ENCODE measurements at places on chromosomes 11 and 22.

DNA sequence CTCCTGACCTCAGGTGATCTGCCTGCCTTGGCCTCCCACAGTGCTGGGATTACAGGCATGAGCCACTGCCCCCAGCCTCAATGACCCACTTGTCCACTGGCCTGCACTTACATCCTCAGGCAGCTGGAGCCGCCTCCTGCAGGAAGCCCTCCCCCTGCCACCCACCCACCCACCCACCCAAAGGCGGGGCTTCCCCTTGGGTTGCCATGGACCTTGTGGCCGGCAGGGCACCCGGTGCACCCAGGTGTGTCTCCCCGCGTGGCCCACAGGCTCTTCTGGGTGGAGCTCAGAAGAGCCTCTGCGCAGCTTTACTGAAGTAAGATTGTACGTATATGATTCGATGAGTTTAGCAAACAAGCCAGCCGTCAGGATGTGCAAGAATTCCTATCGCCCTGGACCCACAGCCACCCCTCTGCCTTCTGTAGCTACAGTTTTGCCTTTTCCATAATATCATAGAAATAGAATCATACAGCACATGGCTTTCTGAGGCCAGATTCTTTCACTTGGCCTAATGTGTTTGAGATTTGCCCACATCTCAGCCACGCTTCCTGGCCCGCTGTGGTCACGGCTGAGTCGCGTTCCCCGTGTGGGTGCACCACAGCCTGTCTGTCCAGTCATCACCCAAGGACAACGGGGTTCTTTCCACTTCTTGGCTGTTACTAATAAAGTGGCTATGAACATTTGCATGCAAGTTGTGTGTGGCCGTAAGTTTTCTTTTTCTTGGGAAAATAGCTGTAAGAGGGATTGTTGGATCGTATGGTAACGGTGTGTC, 5.3 kb upstream of the BRSK2 start:
- no peak for DNase-seq

DNA sequence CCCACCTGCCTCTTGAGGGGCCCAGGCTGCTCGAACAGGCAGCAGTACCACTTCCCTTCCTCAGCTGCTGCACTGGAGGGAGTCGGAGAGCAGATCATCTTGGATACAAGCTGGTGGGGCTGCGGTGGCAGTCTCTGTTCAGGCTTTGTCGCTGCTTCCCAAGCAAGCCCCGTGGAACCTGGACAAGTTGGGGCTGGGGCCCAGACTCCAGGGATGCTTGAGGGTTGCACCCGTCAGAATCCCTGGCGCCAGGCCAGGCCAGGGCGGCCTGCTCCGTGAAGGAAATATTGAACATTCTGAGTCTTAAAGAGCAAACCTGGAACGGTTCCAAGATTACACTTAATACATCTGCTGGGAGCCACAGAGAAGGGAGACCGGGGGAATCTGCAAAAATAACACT, 310.1 kb upstream of the SORL1-AS1 start:
- peak; percentile 32 for DNase-seq

DNA sequence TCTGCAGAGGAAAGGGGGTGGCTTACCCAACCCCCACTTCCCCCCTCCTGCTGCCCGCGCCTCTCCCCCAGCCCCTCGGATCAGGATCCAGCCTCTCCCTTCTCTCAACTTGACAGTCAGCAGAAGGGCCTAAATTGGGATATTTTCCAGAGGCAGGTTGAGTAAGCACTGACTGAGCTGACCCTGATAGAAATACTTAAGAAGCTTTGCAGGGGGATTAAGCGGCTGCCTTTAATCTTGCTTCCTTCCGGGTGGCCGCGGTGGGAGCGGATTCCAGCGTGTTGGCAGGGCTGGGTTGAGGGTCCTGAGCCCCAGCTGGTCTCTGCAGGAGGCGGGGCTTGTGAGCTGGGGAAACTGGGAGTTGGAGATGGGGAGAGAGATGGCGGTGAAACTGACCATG, 445.2 kb downstream of the NTM start:
- DNase-seq = no peak

GRCh38 chr11:16606784-16607674, 131.4 kb upstream of the C11orf58 start:
- DNase-seq = no peak

GRCh38 chr11:118438314-118438931, 2.1 kb downstream of the KMT2A start:
- peak; percentile 50 for DNase-seq

- no peak for DNase-seq
Observed at GRCh38 chr11:48029681-48030290, 49.4 kb downstream of the PTPRJ start.

GRCh38 chr11:44361813-44362212, 51.9 kb upstream of the ALX4 start:
- DNase-seq = no peak

DNA sequence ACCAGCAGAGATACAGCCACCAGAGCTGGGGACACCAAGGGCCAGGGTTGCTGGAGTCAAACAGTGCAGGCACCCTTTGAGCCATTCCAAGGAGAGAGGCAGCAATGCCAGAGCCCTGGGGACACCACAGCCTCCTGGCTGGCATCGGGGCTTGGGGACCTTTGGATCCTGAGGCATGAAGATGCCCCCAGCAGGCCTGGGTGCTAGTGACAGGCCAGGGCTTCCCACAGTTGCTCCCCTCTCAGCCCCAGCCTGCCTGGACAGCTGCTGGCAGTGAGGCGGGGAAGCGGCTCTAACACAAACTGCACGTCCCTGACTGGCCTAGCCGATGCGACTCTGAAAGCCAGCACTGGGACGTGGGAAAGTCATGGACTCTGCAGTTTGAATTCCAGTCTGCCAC, 2.7 kb downstream of the CD5 start:
- DNase-seq = no peak

DNA sequence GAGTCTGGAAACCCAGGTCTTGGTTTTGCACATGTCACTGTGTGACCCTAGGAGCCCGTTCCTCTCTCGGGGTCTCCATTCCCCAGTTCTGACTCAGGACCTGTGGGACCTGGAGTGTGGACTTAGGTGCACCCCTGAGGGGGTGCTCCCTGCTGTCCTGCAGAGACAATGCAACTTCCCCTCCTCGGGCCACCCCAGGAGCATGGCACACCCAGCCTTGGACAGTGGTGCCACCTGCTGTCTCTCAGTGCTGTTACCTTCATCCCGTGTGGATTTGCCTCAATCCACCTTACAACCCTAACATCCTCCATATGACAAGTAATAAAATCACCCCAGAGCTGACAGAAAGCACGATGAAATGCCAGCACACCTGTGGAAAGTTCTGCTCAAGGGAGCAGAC, 27.5 kb upstream of the CRYBB3 start:
- peak; percentile 48 for DNase-seq

DNA sequence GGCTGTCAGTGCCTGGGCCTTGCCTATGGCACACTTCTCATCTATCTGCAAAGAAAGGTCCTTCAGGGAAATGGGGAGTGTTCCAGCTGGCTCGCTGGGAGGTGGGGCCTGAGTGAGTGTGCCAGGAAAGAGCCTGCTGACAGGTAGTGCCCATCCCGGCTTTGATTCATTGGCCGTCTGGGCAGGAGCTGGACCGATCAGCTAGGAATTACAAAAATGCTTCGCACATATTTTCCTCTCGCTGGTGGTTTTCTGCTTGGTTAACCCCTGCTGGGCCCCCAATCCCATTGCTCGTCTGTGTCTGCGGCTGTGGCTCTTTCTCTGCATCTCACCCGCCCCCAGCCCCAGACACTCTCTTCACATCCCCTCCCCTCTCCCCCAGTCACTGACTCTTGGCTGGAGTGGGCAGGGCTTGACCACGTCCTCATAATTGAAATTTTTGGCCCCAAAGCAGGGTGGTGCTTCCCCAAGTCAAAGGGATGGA, 10.8 kb downstream of the LIF start:
- no peak for DNase-seq

GRCh38 chr11:1563697-1564534, 8.2 kb downstream of the DUSP8 start:
- peak; percentile 31 for DNase-seq

DNA sequence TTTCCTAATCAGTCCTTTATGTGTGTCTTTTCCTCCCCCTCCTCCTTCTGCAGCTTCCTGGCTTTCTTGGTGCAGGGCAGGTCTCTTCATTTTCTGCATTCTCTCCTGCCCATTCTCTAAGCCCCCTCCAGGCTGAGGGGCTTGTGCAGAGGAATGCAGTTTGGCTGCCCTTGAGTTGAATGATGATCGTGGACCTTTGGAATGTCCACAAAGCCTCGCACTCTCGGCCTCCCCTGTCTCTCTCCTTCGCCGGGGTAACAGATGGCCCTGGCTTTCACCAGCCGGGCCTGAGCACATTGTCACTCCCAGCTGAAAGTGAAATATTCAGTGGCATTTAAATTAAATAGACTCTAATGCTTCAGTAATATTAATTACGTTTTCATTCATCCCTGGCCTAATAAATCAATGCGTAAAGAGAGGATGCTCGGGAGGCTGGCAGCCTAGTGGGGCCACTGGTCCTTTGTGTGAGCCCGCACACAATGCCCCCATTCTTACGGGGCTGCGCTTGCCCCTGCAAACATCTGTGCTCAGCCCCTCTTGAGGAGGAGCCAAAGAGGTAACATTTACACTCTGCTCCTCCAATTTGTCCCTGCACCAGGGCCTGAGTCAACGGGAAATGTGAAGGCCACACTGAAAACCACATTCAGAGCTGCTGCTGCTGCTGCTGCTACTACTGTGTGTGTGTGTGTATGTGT, 64.9 kb upstream of the PAX6 start:
- DNase-seq = no peak

DNA sequence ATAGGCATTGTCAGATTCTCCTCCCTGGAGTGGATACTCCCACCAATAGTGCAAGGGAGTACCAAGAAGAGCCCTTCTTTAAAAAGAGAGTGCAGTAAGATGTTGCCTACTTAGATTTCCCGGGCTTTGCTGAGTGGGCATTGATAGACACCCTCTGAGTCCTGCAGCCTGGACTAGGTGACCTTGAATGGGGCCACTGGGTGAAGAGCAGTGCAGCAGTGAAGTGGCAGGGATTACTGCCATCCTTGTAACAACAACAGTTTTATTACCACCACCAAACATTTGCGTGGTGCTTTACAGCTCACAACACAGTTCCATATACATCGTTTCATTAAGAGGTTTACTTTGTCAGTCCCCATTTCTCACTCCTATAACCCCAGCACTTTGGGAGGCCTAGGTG, 59.4 kb downstream of the MICAL2 start:
- DNase-seq = no peak

- DNase-seq = no peak
Observed at GRCh38 chr11:5092821-5093585, 23.6 kb downstream of the OR52E1 start.

DNA sequence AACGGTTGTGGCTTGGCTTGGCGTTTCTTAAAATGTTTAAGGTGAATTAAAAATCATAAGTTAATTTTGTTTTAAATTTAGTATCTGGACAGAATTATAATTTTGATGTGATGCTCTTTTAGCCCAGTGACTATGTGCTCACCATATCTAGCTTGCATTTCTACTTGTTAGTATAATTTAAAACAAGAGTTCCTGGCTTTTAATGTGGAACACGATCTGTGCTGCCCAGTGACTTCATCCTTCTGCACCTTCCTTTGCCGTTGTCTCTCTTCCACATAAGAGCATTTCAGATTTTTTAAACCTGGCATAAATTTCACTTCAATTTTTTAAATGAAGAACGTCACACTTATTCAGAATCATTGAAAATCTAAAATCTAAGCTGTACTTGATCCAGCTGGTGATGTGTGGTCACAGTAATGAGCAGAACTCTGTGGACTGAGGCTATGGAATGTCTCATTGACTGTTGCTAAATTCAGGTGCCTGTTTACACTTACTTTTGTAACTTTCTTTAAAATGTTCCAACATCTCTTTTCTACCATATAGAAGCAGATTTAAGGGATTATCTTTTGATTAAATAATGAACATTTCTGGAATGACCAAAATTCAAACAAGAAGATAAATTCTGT, 75.4 kb upstream of the ADSL start:
- no peak for DNase-seq

- no peak for DNase-seq
Observed at GRCh38 chr11:134228625-134229024, 4.2 kb downstream of the VPS26B start.

- DNase-seq = no peak
Observed at GRCh38 chr11:11667056-11667455, 45.3 kb upstream of the GALNT18 start.

GRCh38 chr11:131483453-131483852, 113.0 kb downstream of the NTM start:
- DNase-seq = no peak

DNA sequence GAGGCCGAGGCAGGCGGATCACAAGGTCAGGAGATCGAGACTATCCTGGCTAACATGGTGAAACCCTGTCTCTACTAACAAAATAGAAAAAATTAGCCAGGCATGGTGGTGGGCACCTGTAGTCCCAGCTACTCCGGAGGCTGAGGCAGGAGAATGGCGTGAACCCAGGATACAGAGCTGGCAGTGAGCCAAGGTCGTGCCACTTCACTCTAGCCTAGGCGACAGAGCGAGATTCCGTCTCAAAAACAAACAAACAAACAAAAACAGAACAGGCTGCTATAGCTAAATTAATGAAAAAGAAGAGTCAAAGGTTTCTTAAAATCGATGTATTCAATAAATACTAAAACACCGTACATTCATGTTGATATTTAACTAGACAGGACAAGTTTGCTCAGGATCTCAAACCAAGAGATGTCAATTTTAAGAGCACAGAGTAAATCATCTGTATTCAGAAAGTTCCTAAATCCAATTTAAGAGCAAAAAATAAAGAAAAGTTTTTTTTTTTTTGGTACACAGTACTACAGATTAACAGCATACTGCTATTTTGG, 59.9 kb downstream of the NUP98 start:
- DNase-seq = no peak

- DNase-seq = no peak
Observed at GRCh38 chr22:40542821-40543540, 93.5 kb downstream of the MRTFA start.

DNA sequence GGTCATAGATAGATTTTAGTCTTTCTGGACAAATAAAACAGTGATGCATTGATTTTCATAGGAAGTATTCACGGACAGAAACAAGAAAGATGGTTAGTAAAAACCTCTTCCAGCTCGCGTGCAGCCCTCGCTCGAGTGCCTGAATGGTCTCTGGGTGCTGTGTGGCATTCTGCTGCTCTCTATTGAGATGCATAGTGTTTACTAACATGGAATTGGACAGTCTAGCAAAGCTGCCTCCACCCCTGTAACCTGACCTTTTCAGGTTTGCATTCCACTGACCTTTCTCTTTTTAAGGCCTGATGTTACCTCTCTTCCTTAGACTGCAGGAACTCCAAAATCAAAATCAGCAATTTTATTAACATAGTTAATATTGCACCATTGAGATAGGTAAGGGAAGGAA, 643.4 kb downstream of the JRKL start:
- DNase-seq = no peak

GRCh38 chr22:39808081-39808480, 85.5 kb downstream of the ENTHD1 start:
- DNase-seq = peak; percentile 54

- no peak for DNase-seq
Observed at GRCh38 chr11:2693271-2694261, 6.2 kb downstream of the KCNQ1OT1 start.

- DNase-seq = peak; percentile 39
Observed at GRCh38 chr22:30078320-30079311, 1.6 kb upstream of the HORMAD2 start.

Measured in RPMI8226 (cell line).